8988T (cell line): ENCODE measurements at places on chromosomes 3 and 15.

DNA sequence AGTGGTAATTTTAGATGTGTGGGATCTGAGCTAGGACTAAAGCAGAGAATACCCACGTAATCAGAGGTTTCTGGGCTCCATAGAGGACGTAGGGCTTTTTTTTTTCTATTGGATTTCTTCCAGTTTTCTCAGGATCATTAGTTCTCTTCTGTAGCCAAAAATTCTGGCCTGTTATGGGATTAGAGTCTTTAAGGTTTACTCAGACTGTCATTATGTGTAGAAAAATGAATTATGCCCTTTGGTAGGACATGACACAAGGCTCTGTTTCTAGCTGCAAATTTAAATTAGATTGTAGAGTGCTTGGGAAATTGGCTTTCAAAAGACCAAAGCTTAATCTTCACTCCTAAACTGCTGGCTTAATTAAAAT, 1.9 kb downstream of the SETD5 start:
- no peak for DNase-seq

GRCh38 chr15:41408234-41408641, 5.9 kb upstream of the NDUFAF1 start:
- DNase-seq, result no peak

DNA sequence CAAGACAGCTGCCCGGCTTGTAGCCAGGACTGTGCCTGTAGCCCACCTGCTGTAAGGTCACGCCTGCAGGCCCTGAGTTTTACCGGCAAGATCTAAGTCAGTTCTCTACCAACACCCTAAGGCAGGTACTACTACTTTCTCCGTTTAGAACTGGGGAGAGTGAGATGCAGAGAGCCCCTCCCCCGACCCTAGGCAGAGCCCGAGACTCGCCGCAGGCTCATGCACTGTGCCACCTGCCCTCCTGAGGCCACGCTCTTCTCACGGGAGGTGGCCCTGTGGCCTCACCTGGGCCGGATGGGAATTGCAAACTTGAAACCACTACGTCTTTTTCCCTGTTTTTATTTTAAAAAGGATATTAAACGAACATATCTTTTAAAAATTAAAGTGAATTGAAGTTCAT, 36.9 kb upstream of the PCSK6 start:
- no peak for DNase-seq

DNA sequence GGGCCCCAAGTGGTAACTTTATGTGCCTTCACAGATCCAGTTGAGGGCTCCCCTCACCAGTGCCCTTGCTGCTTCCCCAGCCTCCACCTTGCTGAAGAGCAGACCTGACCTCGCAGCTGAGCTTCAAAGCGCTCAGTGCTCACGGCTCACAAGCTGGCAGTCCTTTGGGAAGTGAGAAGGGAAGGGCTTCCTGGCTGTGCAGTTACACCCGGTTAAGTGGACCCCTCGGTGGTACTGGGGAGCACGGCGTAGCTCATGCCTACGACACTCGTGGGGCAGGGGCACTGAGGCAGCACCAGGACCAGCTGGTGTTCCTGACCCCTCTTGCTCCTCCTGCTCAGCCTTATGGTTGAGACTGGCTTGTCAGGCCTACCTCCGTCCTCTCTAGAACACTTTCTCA, 629.0 kb upstream of the TBL1XR1 start:
- DNase-seq, result no peak

- no peak for DNase-seq
Measured at GRCh38 chr15:81596159-81596865, 222.3 kb upstream of the TMC3 start.

DNA sequence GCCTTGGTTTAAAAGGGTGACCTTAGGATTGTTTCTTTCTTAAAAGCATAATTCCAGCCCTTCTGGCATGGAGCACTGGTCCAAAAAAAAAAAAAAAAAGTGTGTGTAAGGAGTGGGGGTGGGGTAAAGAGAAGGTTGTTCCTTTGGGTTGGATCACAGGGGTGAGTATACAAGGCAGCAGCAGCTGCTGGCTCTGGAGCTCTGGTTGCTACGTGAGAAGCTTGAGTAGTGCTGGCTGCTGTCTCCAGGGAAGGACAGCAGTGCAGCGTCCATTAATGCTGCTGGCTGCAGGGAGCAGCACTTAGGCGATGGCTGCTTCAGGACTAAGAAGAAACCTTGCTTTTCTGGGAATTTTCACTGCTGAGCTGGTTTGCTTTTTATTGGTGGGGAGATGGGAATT, 2.3 kb downstream of the SETD5 start:
- peak; percentile 53 for DNase-seq

GRCh38 chr15:100680726-100681125, 78.3 kb downstream of the ASB7 start:
- no peak for DNase-seq

- DNase-seq, result no peak
Measured at GRCh38 chr3:111311709-111312235, 230.2 kb upstream of the CD96 start.

DNA sequence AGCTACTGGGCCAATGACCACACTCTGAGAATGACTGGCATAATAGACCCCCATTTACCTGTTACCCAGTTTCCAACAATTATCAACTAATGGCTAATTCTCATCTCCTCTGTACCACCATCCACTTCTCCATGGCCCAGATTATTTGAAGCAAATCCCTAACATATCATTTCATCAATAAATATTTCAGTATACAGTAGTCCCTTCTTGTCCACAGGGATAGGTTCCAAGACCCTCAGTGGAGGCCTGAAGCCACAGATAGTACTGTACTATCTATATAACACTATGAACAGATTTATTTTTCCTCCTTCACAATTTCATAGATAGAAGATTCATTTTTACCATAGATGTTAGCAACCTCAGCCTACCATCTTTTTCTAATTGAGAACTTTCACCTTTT, 68.3 kb downstream of the IFT80 start:
- no peak for DNase-seq

GRCh38 chr3:82080792-82081191, 319.3 kb upstream of the GBE1 start:
- DNase-seq, result no peak

GRCh38 chr15:101664303-101664913, 12.2 kb upstream of the TM2D3 start:
- DNase-seq, result no peak

- DNase-seq, result no peak
Measured at GRCh38 chr15:79874242-79874641, 22.6 kb downstream of the MTHFS start.
